ENCODE measurements at places on chromosomes 2 and 18.

- no peak for DNase-seq
Observed at GRCh38 chr2:10272464-10272863, 30.2 kb upstream of the HPCAL1 start.

DNA sequence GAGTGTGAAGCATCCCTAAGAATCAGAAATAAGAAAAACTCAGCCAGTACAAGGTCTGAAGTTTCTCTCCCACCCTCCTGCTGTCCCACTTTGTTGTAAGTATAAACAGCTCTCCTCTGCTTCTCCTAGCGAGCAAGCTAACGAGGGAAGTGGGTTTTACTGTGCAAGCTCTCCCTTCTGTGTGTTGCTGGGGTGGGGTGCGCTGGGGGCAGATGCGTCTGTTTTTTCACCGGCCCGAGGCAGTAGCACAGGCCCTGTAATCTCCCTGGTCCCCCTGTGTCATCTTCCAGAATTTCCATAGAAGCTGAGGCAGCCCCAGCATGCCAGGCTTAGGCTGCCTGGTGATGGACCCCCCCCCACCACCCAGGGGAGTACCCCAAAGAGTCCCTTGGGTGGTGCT lies 9.4 kb upstream of the CXCR4 start:
- DNase-seq: no peak

GRCh38 chr2:20501974-20502373 lies 55.1 kb downstream of the RHOB start:
- peak; percentile 68 for DNase-seq

DNA sequence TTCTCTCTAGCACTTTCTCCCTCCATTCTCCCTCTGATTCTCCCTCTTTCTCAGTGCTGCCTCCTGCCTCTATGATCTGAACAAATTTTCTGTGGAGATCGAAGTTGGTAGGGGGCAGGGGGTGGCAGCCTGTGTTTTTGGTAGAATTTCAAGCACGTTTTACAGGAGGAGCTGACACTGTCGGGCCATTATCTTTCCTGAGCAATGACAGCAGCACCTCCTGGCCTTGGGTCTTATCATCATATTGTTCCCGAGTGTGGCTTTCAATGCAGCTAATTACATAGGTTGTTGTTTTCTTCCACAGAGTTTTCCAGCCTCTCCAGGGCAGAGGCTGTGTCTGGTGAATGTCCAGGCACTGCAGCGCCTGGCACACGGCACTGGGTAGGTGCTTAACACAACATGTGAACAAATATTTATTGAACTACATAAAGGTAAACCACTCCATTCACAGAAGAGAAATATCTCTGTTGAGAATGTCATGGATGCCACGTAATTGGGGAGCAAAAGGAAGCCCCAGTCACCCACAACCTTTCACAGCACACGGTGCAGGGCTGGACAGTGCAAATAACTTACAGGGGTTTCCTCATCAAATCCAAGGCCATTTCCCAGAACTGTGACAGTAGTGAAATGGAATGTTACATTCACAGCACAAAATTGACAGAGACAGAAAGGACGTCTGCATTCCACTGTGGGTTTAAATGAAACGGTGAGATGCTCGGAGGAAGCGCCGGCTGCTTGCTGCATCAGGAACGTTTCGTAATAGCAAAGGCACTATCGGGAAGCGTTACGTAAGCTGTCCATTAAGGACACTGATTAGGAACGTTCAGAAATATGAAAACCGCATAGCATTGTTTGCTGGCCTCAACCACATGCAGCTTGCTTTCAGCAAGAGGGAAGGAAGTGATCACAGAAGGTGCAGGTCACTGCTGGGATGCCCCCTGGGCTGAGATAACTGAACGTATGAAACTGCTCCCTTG lies 6.5 kb upstream of the KCNG2 start:
- DNase-seq: peak; percentile 69

GRCh38 chr2:207960911-207961310 lies 64.4 kb downstream of the PLEKHM3 start:
- DNase-seq: no peak

DNA sequence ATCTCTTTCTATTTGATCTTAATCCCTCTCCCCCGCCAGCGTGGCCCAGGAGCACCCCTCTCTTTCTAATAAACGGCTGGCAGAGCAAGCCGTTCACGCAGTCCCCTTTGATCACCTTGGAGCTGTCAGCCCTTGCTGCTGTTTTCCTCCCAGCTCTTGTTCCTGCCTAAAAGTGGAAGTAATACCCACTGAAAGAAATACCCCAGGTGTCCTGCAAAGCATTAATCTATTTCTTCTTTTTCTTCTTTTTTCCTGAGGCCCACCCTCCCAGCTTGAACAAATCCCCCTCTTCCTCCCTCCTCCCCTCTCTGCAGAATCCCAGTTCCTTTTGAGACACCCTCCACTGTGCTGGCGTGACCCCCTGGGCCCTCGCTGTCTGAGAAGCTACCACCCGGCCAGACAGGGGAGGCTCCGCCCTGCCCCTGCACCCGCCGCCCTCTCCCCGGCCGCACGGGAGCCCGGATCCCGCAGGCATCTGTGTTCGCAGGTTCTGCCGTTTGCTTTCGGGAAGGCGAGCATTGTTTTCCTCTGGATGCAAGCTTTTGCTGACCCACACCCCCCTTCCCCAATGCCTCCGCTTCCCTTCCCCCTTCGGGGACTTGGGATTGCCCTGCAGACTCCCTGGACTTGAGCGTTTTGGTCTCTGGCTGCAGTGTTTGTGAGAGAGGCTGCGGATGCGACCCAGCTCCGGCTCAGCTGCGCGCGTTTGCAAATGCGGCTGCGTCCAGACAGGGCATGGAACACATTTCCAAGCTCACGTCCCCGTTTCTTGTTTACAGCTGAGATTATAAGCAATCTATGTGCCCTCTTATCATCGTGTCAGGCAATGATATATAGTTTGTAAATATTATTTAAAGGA lies 631.5 kb downstream of the NYAP2 start:
- peak; percentile 57 for DNase-seq

GRCh38 chr18:70284976-70285620 lies 3.7 kb upstream of the SOCS6 start:
- DNase-seq: peak; percentile 83
